ENCODE measurements at places on chromosomes 2 and 18.

- peak; percentile 89 for DNase-seq
These were observed 35.4 kb upstream of the DYNC1I2 start for GRCh38 chr2:171651667-171652415.

DNA sequence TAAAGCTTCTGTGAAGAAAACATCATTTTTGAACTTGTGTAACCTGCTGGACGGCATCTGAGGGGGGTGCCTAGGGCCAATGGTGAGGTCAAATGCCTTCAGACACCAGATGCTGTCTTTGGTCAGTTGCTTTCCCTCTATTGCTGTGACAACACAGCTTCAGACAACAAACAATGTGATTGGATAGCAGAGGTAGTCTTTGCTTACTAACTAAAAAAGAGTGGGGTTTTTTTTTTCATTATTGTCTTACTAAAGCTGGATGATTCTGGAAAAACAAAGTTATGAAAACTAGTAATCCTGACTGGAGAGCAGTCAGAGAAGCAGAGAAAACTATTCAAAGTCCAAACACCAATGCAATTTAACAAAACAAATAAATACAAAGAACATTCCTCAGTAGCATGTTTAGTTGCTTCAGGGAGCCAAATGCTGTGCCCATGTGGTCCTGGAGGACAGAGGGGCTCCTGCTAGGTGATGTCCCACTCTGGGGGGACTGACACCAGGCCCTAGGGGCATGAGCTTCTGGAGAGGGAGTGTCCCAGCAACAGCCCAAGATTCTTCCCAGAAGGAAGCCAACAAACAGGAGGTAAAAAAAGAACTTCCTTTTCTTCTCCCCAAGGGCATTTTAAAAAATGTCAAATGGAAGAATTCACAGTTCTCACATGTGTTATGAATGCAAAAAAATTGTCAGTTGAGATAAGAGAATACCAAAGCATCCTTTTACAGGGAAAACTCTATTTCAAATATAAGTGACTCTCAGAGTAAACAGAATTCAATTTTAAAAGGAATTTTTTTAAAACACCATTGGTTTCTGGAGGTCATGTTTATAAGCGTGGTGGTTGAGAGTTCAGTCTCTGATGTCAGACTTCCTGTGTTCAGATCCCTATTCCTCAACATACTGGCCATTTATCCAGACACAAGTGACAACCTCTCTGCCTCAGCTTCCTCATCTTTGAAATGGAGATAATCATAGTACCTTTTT, 181.1 kb upstream of the PGAP1 start:
- no peak for DNase-seq

DNA sequence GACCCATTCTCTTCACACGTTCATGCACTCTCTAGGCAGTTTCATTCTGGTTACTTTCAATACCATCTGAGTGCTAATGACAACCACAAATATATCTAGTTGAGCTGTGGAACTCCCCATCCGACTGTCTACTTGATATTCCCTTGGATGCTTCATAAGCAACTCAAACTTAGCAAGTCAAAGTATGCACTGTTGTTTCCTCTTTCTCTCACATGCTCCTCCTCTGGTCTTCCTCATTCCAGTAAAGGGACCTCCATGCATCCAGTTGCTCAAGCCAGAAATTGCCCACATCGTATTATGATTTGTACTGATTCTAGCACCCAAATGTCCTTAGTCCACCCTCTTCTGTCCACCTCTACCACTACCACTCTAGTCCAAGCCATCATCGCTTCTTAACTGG, 22.3 kb downstream of the SEMA4F start:
- DNase-seq, result no peak

DNA sequence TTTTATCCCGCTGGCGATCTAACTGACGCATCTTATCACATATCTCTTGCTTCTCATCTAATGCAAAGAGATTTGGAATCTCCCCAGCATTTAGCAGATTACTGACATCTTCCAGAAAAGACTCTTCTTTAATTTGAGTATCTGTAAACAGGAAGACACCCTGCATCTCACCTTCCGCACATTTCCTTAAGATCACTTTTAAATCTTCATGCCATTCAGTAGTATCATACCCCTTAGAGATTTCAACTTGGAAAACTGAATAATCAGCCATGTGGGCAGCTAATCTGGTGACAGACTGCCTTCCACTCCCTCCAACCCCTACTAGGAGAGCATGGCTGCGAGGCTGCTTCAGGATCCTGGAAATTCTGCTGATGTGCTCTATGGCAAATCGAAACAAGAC, 204.3 kb downstream of the DNAH7 start:
- DNase-seq, result no peak

DNA sequence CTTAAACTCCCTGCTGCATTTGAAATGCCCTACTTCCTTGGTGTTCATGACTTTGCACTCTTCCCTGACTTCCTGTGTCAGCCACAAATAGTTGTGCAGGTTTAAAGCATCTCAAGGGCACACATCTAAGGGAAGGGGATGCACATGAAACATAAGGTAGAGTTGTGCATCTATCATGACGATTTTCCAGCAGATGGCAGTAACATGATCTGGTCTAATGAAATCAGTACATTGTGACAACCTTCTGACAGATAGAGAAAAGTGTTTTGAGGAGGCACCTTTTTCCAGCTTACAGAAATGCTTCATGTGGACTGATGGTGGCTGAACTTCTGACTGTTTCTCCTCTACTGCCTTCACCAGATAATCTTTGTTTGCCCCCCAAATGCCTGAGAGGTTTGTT, 238.9 kb downstream of the XIRP2 start:
- peak; percentile 56 for DNase-seq

GRCh38 chr2:118750959-118751565, 96.4 kb downstream of the EN1 start:
- peak; percentile 63 for DNase-seq

DNA sequence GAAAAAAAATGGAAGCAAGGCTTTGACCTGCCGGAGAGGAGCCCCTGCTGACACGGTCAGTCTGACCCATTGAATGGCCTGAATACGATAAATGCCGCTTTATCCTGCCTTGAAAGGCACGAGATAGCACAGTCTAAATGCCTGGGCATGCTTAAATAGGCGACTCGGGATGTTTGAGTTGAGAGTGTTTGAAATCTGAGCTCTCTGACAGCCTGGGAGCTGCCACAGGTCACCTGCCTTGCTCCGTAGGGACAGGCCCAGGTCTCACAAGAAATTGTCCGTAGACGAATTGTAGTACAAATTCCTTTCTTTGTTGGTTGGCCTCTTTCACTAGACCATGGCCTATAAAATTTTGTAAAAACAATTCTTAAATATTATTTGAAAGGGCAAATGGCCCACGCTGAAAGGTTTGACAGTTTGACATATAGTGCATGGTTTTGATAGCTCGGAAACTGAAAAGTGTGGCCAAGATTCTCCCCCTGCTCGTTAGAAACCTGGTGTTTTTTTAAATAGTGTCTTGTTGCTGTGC, 72.8 kb downstream of the MEIS1 start:
- DNase-seq, result peak; percentile 34

GRCh38 chr2:29841386-29842004, 79.9 kb downstream of the ALK start:
- DNase-seq, result peak; percentile 34

- no peak for DNase-seq
These were observed 165.5 kb downstream of the HDAC4 start for GRCh38 chr2:239235311-239235710.

DNA sequence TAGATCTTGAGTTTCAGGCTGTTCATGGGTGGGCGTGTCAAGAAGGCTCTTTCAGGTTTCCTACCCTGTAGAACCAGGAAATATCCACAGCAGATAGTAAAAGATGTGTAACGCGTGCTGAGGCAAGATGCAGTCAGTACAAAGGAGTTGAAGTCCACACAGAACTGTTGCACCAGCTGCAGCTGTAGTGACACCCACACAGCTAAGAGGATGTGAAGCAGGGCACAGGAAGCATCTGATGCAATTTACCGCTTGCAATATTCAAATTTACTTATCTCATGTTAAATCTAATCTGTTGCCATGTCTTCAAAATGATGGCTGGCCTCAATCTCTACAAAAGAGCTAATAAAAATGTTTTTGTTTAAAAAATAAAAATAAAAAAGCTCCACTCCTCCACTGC, 132.8 kb downstream of the ARHGAP15 start:
- peak; percentile 30 for DNase-seq

- no peak for DNase-seq
These were observed 15.7 kb downstream of the PARD6G start for GRCh38 chr18:80231616-80232015.

GRCh38 chr18:48462510-48462909, 53.3 kb upstream of the ZBTB7C start:
- DNase-seq, result no peak

- peak; percentile 60 for DNase-seq
These were observed 20.8 kb upstream of the MYO3B start for GRCh38 chr2:170157025-170157684.

DNA sequence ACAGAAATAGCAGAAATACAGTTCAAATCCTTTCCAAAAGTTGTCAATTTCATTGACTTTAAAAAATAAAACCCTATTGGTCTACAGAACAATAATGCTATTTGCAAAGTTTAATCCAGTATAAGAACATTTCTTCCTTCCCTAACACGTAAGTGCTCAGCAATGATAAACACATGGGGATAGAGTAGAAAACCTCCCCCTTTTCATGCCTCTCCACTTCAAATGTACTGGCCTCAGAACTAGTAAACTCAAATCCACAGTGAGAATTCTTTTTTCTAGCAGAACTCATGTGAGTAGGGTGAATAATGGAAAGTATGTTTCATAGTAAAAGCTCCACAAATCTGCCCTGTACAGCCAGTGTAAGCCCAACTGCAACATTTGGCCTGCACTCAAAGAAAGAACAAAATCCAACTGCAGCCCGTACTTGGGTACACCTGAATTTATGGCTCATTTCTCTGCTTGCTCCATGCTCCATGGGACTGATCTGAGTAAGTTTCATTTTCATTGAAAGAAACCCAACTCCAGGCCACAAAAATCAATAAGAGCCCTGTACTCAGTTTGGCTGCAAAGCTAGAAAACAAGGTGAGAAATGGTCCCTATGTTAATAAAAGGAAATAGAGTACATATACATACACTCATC, 115.0 kb upstream of the RMDN2 start:
- DNase-seq, result no peak

- no peak for DNase-seq
These were observed 1135.1 kb upstream of the CHAC2 start for GRCh38 chr2:52632543-52632942.

GRCh38 chr18:22552254-22552653, 134.5 kb upstream of the CTAGE1 start:
- no peak for DNase-seq

DNA sequence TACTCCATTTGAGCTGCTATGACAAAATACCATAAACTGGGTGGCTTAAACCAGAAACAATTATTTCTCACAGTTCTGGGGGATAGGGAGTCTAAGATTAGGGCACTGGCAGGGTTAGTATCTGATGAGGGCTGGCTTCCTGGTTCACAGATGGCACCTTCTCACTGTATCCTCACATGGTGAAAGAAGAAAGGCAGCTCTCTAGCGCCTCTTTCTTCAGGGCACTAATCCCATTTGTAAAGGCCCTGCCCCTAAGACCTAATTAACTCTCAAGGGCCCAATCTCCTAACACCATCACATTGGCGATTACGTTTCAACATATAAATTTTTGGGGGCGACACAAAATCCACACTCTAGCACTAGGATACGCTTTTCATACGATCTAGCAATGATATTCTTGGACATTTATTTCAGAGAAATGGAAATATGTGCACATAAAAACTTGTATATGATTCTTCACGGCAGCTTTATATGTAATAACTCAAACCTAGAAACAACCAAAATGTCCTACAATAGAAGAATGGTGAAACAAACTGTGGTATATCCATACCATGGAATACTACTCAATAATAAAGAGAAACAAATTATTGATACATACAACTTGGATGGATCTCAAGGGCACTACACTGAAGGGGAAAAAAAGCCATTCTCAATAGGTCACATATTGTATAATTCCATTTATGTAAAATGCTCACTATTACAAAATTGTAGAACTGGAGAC, 111.0 kb downstream of the BCL2L11 start:
- DNase-seq, result no peak

GRCh38 chr2:206443735-206444527, 599 bp downstream of the ADAM23 start:
- DNase-seq, result peak; percentile 16

DNA sequence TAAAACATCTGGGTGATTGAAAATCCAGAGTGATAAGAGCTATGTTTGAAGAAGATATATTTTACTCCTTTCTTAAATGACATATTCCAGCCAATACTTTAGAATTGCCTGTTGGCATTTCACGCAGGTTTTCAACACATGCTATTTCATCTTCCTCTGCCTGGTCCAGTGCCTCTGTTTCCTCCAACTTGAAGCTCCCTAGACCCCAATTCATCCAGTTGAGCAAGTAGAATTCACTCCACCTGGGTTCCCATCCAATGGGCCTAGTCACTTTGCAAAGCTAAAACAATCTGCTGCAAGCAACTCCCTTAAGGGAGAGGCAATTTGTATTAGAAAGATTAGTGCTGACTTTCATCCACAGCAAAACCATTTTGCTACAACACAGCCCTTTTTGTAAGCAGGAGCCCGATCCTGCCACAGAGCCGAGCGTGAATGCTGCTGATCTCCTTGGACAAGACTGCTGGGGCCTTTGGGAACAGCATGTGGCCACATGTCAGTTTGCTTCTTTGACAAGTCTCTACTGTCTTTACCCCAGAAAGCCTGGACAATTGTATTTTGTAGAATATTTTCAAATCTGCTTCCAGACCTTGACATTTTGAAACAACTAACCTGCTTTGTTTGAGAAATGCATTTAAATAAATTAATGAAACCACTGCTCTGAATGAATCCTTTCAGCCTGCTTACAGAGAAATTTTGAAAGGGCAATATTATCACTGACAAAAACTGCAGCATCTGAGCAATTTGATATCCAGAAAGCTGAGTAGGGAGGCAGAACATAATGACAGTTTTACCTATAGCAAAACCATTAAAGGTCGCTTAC, 259.1 kb downstream of the TDRD15 start:
- no peak for DNase-seq

DNA sequence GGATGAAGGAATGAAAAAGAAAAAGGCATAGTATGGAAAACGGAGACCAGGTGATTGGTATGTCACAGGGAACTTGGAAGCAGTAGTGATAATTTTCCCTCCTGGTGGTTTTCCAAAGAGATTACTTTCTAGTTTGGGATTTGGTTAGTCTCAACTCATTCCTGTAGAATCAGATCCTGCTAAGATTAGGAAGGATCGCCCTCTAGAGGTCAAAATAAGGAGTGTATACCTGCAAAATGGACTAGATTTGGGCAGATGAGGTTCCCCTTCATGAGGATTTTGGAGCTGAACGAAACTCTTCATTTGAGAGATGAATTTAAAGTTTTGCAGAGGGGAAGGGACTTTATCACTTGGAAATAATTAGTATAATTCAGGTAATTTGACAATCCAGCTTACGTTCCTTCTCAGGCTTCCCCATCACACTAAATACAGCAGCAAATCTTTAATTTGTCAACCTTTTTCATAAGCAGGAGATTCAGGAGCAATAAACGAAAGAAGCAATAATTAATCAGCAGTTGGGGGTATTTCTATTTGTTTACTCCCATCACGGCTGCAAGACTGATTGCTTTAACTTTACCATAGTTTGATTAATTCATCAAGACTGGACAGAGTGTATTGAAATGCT, 65.2 kb downstream of the CCDC195 start:
- DNase-seq, result peak; percentile 68

- DNase-seq, result no peak
These were observed 398.0 kb downstream of the TXNL1 start for GRCh38 chr18:56240405-56240804.
